Coronary artery (tissue), 2 donors: ENCODE measurements at places on chromosomes 3 and 15.

DNA sequence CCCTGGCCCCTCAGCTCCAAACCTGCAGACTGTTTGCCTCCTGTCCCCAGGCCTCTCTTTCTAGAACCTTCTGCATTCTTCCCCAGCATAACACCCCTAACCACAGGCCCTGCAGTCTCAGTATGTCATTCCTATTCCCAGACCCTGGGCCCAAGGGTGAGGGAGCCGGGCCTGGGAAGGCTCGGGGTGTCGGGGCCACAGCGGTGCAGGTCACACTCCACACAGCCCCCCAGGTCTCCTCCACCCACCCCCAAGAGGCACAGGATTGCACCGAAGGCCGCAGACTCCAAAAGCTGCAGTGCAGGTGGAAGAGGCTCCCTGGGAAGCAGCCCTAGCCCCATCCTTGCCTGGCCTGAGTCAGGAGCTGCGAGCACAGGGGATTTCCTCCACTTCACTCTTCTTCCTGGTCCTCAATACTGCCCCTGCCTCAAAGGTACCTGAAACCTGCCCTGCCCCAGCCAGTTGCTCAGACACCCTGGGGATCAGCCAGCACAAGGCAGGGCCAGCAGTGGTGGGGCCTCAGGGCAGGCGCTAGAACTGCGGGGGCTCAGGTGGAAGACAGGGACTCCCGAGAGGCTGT lies 31.1 kb downstream of the TNK2 start:
- no peak for DNase-seq

- DNase-seq: no peak
Measured at GRCh38 chr3:41848753-41849574, 112.9 kb downstream of the ULK4 start.

- no peak for DNase-seq
Measured at GRCh38 chr15:54373332-54373731, 395.1 kb downstream of the UNC13C start.

- no peak for DNase-seq
Measured at GRCh38 chr3:187777331-187777941, 32.2 kb upstream of the BCL6 start.

- no peak for DNase-seq
Measured at GRCh38 chr3:23653647-23654525, 151.9 kb upstream of the UBE2E1 start.

GRCh38 chr3:66753670-66754069 lies 244.4 kb upstream of the KBTBD8 start:
- no peak for DNase-seq

DNA sequence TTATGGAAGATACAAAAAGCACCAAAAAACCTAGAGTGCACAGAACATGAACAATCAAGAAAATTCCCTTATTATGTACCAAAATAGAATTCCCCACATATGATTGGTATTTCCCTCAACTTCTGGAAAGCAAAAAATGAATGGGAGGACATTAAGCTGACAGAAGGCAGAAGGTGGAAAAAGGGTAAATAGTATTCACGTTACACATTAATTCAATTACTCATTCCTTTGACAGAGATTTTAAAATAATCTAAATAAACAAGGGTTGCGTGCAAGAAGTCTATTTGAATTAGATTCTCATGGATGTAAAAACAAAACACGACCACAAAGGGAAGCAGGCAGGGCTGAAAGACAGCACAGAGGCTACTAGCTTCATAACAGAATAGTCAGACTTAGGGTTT lies 260.5 kb upstream of the ZPLD1 start:
- DNase-seq: no peak

- DNase-seq: no peak
Measured at GRCh38 chr3:25021816-25022215, 406.2 kb upstream of the RARB start.

DNA sequence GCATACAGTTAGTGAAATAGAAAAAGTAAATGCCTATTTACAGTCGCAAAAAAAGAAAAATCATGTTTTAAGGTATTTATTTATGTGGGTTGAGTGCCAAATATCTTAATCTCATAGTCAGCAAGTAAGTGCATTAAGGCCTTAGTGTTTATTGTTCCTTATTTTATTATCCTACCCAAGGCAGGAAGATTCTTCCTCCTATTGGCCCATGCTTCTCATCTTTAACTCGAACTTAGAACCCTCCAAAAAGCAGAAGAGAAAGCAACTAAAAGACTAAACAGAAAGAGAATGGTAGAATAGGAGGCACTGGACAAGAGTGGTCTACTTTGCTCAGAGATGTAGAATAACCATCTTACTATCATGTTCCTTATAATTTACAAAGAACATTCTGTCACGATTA lies 7.5 kb downstream of the RFX7 start:
- no peak for DNase-seq

DNA sequence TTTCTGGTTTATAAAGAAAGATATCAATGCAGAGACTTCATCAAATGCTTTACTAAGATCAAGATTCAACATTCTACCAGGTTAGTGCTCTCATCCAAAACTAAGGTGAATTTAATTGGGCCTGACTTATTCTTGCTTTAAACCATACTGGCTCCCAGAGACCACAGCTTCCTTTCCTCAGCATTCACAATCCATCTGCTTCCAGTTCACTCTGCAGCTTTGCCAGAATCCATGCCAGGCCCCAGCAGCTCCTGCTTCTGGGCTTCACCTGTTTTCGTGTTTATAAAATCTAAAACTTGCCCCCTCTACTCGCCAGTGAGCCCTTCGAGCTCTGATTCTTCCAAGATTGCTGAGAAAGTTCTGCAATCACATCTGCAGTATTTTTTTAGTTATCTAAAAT lies 2.3 kb downstream of the CPB1 start:
- DNase-seq: no peak

- no peak for DNase-seq
Measured at GRCh38 chr15:63057468-63058345, 15.2 kb downstream of the TPM1 start.

- DNase-seq: no peak
Measured at GRCh38 chr15:55060836-55061235, 135.9 kb downstream of the RSL24D1 start.

DNA sequence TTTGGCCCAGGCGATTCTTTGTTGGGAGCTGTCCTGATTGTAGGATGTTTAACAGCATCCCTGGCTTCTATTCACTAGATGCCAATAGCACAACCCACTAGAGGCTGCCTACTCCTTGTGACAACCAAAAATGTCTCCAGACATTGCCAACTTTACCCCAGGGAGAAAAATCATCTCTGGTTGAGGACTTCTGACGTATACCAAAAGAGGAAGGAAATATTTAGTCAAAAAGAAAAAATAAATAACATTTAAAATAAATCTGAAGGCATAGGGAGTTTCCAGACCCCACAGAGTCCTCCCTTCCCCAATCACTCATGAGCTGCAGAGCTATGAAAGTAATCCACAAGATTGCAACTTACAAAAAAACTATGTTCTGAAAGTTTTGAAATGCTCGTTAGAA lies 61.0 kb downstream of the MECOM start:
- DNase-seq: no peak

DNA sequence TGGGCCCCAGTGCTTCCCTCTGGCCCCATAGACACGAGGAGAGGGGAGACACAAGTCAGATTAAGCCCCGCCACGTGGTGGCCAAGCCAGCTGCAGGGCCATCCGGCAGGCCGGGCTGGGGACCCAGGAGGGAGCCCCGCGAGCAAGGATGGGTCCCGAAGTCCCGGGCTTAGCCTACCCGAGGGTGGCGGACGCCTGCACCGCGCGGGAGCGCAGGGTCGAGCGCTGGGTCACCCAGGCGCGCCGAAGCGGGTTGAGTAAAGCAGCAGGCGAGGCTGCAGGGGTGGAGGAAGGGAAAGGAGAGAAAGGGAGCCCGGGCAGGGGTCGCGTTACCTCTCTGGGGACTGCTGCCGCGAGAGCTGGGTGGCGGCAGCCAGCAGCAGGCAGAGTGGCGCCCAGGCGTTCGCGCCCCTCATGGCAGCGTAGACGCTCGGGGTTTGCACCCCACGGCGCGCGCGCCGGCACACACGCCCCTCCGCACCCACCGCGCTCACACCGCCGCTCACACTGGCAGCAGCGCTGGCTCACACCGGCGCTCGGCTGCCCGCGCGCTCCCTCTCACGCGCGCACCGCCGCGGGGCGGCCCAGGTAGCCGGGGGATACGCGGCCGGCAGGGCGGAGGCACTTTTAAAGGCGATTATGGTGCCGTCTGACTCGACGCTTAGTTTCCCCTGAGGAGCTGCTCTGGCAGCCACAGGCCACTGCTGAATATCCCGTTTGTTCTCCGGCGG lies at the start of gene PCOLCE2:
PCOLCE2 (minus strand) TSS at position 603 of the 731 bp plus-strand sequence; CDS start at position 416, 187 bp downstream.
- no peak for DNase-seq

GRCh38 chr3:9808345-9809037 lies 1.6 kb upstream of the TTLL3 start:
- no peak for DNase-seq

DNA sequence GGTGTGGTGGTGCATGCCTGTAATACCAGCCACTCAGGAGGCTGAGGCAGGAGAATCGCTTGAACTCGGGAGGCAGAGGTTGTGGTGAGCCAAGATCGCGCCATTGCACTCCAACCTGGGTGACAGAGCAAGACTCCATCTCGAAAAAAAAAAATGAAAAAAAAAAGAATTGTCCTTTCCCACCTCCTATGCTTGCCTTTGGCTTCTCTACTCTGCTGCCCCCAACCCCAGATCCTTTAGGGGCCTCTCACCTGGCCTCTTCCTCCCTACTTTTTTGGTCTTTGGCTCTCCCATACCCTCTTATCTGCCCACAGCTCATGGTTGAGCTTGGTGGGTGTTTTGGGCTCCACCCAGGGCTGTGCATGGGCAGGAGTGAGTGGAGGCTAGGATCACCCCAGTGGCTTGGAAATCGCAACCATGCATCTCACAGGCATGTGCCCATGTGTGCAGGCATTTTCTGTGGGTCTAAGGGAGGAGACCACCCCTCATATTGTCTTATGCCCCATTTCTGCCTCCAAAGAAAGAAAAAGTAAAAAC lies 2.1 kb upstream of the SHISA5 start:
- no peak for DNase-seq

DNA sequence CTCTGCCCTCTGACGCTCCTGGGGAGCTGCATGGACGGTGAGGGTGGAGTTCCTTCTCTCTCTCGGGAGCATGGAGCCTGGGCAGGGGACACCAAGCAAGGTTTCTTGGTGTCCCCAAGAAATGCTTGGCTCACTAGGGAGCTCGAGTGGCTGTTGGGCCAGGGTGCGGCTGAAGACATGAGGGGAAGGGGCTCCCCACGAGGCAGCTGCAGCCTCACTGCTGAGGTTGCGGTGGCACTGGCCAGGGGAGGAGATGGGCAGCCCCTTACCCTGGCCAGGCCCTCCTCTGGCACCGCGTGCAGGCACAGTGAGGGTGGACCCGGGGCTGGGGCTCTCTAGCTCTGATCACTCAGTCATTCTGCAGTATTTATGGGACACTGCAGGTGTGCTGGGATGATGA lies 43.5 kb upstream of the SLC41A3 start:
- DNase-seq: no peak

DNA sequence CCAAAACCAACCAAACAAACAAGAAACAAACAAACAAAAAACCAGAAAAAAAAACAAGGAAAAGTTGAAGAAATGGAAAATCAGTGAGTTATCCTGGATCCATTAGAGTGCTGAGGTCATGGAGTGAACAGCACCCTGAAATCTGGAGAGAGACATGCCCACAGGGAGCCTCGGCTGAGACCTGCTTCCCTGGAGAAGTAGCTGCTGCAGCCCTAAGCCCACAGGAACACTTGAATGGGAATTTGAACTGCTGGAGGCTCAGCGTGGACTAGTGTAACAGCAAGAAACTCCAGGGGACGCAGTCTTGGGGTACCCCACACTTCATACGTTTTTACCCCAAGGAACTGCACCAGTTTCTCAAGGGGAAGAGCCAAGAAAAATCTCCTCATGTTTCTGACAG lies 144.1 kb upstream of the UBE3A start:
- DNase-seq: no peak

DNA sequence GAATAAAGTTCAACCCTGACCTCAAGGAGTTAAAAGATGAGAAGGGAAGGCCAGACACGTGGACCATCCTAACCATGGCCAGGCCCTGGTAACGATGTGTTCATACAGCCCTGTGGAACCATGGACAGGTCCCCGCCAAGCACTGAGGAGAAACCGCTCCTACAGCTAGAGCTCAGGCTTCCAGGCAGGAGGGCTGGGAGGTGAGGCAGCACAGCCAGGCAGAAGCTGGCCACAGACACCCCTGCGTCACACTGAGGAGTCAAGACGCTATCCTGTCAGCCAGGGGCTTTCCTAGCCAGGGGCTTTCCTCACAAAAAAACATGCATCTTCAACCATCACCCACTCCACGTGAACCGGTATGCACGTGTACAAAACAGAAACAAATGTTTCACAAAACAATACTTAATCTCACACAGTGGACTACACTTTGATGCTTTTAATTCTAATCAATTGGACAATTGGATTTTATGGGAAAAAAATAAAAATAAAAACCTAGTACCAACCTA lies 73.2 kb downstream of the TBC1D2B start:
- DNase-seq: no peak

DNA sequence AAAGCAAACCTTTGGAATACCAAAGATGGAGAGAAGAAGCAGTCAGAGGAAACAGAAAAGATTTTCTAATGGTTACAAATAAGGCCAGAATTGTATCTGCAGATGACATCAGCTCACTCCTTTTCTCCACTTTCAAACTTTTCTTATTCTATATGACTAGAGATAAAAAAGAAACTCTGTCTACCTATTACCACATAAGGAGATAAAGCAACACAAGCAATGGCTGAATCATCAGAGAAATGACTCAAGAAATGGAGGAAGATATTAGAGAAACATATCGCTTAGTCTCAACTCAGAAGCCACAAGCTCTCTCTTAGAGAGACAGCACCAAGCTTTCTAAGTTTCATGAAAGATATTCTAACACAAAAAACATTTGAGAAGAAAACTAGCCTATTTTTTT lies 784.0 kb downstream of the ZPLD1 start:
- no peak for DNase-seq

- no peak for DNase-seq
Measured at GRCh38 chr3:30547716-30548115, 58.7 kb upstream of the TGFBR2 start.

DNA sequence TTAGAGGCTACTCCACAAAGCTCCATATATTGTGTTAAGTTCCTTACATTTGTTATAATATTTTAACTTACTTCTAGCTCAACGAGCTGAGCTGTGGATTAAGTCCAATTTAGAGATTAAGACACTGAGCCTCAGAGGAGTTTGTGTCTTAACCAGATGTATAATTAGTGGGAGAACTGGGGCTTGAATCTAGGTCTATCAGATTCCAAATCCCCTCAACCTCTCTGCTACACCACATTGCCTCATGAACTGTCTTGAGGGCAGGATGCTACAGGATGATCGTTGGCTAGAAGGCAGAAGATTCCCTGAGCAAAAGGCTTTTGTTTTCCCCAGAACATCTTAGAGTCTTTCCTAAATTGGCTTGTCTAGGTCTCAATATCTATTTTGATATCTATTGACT lies 890.8 kb downstream of the NAALADL2 start:
- no peak for DNase-seq

DNA sequence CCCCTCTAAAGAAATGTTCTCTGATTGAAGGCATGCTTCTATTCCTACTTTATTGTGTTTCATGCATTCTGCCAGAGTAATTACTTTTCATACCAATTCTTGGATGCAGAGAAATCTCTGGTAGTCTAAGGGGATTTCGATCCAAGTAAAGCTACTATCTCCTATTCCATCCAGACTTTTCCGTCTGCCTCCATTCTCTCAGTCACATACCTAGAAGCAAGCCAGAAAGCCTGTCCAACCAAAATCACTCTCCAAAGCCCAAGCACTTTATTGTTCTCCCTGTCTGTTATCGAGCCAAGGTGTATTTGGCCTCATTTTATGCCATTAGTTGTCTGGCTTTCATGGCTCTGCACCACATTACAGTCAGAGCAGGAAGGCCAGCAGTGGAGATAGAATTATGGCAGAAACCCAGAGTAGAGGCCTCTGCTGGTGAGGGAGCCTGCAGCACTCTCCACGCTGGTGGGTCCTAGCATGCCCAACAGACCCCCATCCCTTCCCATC lies 95.9 kb downstream of the SLC49A4 start:
- DNase-seq: no peak
